Activated naive CD4-positive, alpha-beta T cell treated with anti-CD3 and anti-CD28 coated beads, Interleukin-2, amount 50 U/mL, for 16 hours (primary cell): ENCODE measurements at places on chromosomes 5 and 9.

GRCh38 chr5:73770172-73771025 lies 144.4 kb downstream of the ARHGEF28 start:
- no peak for DNase-seq

DNA sequence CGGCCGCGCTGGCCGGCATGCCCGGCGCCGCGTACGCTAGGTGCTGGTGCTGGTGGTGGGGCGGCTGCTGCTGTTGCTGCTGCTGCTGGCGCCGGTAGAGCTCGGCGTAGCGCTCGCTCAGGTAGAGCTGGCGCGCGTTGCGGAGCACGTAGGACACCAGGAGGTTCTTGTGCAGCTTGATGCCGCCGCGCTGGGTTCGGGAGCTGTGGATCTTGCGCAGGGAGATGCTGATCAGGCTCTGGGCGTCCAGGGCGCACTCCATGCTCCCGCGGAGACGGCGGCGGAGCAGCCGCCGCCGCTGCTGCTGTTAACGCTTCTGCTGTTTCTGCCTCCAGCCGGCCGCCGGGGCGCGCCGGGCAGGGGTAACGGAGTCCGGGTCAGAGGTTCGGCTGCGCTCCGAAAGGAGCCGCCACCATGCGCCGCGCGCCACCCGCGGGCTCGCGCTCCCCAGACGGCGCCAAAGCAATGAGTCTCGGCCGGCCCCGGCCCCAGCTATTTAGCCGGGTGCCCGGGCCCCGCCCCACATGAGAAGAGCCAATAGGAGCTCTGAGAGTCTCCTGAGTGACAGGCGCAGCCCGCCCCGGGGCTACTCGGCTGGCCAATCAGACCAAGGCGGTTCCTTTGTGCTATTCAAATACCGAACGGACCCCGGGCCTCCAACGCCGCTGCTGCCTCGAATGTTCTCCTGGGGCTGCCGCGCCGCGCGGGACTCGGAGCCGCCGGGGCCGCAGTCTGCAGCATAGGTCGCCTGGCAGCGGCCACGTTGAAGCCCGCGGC lies at the start of gene IER5L:
Gene IER5L (minus strand): TSS at position 471 of the 777 bp plus-strand sequence. CDS start 209 bp downstream, at position 262.
- peak; percentile 93 for DNase-seq

GRCh38 chr5:168209244-168209995 lies 82.0 kb upstream of the WWC1 start:
- DNase-seq, result no peak

DNA sequence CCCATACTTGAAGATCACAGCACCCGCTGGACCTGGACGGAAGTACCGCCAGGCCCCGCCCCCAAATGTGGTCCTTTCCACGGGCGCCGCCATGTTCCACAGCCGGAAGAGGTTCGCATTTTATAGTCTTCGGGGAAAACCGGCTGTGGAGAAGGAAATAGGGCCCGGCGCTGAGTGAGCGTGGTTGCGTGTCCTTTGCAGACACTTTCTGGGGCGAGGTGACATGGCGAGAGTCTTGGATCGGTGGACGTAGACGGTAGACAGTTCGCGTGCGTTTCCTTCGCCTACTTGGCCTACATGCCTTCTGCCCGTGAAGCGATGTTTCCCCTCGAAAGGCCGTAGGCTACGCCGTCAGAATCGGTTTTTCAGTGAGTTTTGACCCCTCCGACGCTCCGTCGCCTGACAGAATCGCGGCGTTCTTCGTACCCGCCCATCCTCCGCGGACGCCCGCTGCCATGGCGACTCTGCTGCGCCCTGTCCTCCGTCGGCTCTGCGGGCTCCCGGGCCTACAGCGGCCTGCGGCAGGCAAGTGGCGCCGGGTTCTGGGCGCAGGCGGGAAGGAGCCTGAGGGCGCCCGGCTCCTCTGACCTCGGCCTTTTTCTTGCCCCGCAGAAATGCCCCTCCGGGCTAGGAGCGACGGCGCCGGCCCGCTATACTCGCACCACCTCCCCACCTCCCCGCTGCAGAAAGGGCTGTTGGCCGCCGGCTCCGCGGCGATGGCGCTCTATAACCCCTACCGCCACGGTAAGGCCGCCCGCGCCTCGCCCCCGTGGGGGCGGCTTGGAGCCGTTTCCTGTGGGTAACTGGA lies at the start of the genes COQ4 and TRUB2:
Gene COQ4 (plus strand): TSS at position 436 of the 808 bp plus-strand sequence. CDS start 20 bp downstream, at position 456.
Gene TRUB2 (minus strand): TSS at position 44 of the 808 bp plus-strand sequence. CDS start 39 bp downstream, at position 5.
- peak; percentile 94 for DNase-seq

- no peak for DNase-seq
Measured at GRCh38 chr5:8905021-8905420, 640.9 kb downstream of the SEMA5A start.

DNA sequence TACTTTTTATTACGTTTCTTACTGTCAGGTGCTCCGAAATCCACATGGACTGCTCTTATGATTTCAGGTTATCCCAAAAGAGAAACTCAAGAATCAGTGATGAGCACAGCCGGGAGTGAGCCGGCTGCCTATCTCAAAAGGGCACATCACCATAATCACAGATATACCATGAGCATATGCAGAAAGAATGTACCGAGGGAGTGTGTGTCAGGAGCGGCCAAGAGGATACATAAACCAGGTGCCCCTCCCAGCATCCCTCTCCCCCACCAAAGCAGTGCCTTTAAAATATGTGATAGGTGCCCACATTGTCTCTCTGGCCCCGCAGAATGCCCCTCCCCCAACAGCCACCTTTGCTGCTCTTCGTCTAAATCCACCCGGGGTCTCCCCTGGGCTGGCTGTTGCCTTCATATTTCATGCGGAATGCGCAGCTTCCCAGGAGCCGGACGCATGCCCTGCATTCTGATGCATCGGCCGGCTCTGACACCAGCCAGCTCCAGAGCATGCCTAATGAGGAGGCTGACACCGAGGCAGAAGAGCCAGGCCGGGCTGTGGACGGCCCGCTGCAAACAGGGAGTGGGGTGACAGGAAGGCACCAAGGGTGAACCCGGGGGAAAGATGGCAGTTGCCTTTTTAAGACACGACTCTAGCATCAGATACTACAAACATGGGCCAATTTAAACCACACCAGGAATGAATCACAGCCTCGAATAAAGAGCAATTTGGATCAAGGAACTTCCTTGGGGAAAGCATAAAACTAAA lies 652.3 kb downstream of the BNC2 start:
- no peak for DNase-seq

GRCh38 chr9:37820142-37820541 lies 19.5 kb downstream of the DCAF10 start:
- no peak for DNase-seq

GRCh38 chr9:105901514-105902109 lies 207.3 kb downstream of the TMEM38B start:
- no peak for DNase-seq

DNA sequence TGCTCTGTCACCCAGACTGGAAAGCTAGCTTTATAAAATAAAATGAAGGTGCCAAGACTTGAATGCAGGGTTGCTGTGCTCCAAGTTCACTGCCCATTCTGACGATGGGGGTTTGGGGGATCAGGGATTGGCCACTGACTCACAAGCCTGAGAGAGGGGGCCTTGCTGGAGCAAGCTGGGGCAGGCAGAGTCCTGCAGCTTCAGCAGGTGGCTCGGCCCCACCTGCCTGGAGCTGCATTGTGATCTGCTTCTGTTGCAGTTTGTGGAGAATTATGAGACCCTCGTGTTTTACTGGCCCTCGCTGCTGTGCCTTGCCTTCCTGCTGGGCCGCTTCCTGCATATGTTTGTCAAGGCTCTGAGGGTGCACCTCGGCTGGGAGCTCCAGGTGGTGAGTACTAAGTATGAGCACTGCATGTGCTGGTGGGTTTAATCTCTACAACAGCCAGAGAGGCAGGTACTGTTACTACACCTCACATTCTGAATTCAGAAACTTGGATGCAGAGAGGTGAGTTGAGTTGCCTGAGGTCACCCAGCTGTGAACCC lies 31.1 kb upstream of the CCDC180 start:
- no peak for DNase-seq

- no peak for DNase-seq
Measured at GRCh38 chr9:123005964-123006363, 27.5 kb upstream of the GPR21 start.

GRCh38 chr5:161851691-161852299 lies 3.9 kb downstream of the GABRA1 start:
- no peak for DNase-seq

DNA sequence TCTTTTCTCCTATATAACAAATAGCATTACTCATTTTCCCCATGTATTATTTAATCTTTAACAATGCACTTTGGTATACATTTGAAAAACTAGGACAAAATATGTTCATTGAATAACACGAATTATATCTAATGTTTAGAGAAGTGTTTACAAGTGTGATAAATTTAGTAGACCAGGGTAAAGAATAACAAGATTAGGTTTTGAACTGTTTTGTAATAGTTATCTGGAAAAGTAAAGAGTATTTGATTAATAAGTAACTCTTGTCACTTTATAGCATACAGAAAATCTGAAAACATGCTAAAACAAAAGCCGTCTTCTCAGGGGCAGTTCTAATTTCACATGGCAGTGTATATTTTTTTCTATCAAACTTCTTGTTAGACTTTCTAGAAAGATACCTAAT lies 58.5 kb downstream of the PPIC start:
- DNase-seq, result no peak

DNA sequence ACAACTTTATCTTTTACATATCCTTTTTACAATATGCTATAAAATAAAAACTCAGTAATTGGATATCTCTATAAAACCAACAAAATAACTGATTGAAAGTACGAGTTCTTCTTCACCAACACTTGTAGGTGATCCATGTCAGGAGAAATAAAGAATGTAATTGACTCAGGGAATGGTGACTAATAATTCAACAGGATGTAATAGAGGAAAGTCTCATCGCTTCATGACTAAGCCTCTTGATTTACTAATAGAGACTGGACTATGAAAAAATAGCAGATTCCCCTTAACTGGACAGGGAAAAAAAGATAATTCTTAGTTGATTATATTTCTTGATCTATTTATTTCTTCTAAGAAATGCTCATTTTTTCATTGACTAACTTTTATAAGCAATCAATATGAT lies 507.7 kb upstream of the PTGER4 start:
- DNase-seq, result no peak

- peak; percentile 22 for DNase-seq
Measured at GRCh38 chr9:93346231-93347112, 105.0 kb upstream of the FAM120A start.

DNA sequence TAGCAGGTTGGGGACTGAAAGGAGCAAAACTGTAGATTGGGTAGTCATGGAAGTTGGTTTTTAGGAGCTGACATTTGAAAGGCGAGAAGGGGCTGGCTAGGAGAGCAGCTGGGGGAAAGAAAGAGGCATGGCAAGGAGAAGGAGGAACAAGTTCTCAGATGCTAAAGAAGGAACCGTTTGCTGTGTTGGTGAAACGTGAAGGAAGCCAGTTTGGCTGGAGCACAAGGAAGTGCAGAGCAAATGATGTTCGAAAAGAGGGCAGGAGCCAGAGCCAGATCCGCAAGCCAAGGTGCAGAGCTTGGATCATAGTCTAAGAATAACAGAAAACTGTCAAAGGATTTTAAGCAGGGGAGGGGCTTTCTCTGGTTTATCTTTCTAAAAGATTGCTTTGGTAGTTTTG lies 276.6 kb downstream of the ASTN2 start:
- no peak for DNase-seq

GRCh38 chr5:100760688-100761087 lies 142.4 kb downstream of the ST8SIA4 start:
- DNase-seq, result no peak

GRCh38 chr9:86687788-86688187 lies 259.5 kb downstream of the GAS1 start:
- DNase-seq, result no peak

- no peak for DNase-seq
Measured at GRCh38 chr9:107613321-107613720, 123.8 kb upstream of the KLF4 start.

GRCh38 chr5:156947925-156948324 lies 15.1 kb downstream of the TIMD4 start:
- no peak for DNase-seq

- DNase-seq, result no peak
Measured at GRCh38 chr5:94847726-94848125, 229.3 kb downstream of the SLF1 start.

DNA sequence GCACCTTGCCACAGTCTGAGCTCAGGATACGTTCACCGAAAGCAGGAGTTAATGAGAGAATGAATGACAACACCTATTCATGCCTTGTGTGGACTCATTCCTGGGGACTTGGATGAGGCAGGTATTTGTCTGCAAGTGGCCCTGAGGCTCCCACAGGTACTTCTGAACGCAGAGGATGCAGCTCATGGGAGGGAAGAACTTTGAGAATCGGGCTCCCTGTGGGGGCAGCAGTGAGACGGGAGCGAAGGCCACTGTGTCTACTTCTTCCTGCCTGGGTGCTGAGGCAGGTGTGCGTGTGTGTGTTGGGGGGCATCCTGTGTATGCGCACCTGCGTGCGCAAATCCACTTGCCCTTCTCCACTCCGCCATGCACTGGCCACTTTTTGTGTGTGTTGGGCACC lies 42.2 kb downstream of the PTPN3 start:
- DNase-seq, result no peak

GRCh38 chr9:95772320-95773052 lies 103.0 kb upstream of the ERCC6L2 start:
- DNase-seq, result no peak

DNA sequence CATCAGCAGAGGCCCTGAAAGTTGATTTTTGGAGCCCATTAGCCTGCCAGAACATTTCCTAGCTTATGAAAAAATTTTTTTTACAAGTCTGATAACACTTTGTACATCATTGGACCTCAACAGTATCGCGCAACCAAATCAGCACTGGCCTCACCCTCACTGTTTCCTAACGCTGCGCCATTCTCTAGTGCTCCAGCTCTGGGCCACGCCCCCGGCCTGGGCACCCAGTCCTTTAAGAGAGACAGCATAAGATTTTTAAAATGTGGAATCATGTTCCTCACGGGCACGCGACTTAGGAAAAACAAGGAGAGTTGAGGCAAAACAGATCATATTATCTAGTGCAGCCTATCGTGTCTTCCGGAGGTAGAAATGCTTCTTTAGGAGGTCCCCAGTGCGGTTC lies 114.5 kb downstream of the BOD1 start:
- no peak for DNase-seq

- no peak for DNase-seq
Measured at GRCh38 chr9:130110596-130111021, 56.9 kb downstream of the GPR107 start.

- no peak for DNase-seq
Measured at GRCh38 chr9:4803670-4804530, 11.2 kb downstream of the RCL1 start.

DNA sequence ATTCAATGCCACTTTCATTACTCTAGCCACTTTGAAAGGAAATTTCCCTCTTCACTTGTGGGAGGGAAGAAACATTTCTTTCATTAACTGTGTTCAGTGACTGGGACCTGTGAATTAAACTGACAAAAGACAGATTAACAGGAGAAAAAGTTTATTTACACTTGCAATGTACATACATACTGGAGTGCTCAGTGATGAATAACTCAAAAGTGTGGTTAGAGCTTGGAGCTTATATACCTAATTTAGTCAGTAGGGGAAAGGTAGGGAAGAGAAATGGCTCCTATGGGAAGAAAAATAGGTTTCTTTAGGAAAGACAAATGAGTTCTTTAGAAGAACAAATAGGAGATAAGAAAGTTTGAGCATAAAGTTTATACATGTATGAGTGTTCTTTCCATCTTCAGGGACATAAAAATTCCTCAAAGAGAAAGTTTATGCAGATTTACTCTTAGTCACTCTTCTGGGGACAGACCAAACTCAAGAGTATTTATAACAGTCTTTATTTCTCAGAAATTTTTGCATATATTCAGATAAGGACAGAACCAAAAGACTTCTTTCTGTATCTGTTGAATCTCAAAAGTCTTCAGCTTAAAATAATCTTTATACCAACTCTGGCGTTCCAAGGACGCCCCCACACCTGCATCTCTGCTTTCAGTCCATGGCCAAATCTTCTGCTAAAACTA lies 120.0 kb upstream of the RAI14 start:
- no peak for DNase-seq
